ENCODE measurements at places on chromosomes 1 and 21.
A peak's percentile ranks its signal among the peaks of the same experiment; 100 is the strongest.

GRCh38 chr1:29258976-29259801, 22.9 kb downstream of the PTPRU start:
- DNase-seq = no peak

- no peak for DNase-seq
Measured at GRCh38 chr21:41366522-41367151, 4.8 kb downstream of the MX2 start.

GRCh38 chr1:58440696-58441095, 105.8 kb downstream of the OMA1 start:
- DNase-seq = no peak

DNA sequence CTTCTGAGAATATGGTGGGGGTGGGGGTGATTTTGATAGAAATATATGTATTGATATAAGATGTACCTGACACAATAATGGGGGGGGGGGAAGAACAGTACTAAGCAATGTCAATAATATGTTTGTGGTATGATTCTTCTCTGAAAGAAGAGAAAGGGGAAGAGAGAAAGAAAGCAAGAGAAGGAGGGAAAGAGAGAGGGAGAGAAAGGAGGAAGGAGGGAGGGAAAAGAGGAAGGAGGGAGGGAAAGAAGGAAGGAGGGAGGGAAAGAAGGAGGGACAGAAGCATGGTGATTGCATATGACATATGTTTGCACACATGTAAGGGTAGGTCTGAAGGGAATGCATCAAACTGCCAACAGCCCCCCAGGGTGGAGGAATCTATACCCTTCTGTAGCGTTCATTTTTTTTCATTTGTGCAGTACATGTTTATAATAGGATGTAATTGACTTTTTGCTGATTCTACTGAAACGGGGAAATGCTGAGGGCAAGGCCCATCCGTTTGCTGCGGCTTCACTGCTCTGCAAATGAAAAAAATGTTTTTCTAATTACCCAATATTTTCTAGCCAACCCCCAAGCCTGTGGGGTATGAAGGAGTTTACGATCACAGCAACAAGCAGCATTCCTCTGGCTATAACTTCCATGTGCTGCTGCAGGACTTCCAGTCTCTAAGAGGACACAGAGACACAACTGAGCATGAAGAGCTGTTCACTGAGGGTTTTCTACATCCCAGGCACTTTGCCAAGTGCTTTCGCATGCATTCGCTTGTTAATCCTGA, 119.3 kb upstream of the ZC3H12A start:
- no peak for DNase-seq

GRCh38 chr1:36304521-36304920, 1.6 kb upstream of the SH3D21 start:
- DNase-seq = no peak

- no peak for DNase-seq
Measured at GRCh38 chr1:163580926-163581325, 259.2 kb downstream of the NUF2 start.

DNA sequence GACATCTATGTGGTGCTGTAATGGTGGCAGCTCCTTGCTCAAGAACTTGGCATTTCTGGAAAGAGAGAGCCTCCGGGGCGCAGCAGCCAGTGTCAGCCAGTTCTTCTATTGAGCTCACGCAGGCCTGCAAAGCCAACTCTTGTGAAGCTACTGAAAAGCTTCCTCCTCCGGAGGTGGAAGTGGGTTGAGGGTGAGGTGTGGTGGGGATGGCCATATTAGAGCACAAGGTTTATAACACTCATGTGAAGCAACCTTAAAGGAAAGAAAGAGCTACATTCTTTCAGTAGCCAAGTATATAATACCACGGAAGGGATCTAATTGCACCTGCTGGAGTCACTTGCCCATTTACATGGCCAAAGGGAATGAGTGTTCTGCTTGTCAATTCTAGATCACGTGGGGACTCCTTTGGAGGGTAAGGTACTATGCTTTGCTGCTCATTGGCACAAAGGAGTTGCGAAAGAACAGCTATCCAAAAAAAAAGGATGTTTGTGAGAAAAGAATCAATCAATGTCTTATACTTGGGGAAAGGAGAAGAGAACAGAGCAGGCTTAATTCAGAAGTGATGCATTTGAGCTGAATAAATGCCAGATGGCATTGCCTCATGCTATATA, 18.3 kb upstream of the MAP10 start:
- no peak for DNase-seq

DNA sequence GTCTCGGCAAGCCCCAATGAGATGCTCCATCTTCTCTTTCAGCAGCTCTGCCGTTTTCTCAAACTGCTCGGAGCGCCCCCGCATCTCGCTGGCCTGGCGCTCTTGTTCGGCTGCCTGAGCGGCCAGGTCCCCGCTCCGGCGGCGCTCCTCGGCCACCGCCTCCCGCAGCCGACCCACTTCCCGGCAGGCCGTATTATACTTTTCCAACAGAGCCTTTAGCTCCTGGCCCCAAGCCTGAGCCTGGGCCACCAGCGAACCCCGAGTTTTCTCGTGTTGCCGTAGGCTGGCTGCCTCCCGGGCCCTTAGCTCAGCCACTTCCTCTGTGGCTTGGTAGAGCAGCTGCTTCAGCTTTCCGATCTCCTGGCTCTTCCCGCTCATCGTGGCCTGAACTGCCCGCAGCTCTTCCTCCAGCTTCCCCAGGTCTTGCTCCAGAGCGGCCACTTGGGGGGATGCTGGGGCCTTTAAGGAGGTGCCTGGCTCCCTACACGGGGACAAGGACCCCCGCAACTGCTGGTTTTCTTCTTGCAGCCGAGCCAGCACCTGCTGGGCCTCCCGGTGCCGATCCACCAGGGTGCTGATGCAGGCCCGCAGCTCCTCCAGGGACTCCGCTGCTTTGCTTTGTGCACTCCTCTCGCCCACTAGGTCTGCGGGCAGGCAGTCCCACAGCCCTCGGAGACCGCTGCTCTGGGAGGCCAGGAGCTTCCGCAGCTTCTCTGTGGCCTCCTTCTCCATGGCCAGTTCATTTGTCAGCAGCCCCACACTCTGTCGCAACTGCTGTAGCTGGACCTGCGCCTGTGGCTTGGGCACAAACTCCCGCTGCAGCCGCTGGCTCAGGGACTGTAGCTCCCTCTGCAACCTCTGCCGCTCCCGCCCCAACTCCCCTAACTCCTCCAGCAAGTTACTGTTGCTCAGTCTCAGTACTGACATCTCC, 13.4 kb upstream of the PIAS3 start:
- peak; percentile 31 for DNase-seq

DNA sequence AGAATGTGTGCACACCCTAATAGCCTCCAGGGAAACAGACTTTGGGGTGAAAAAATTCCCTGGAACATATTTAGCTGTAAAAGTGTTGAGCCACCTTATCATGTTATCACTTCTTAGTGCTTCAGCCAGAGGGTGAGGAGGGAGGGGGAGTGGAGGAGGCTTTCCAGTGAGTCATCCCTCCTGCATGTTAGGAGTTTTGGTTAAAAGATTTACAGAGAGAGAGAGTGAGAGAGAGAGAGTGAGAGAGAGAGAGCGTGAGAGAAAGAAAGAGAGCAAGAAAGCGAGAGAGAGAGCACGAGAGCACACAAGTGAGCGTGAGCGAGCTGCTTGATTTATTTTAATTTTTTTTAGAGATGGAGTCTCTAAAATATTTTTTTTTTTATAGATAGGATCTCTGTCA, 13.5 kb upstream of the CACNA1E start:
- no peak for DNase-seq

GRCh38 chr1:19866758-19867157, 15.4 kb upstream of the OTUD3 start:
- no peak for DNase-seq

- DNase-seq = no peak
Measured at GRCh38 chr1:93842750-93843500, 36.1 kb downstream of the DNTTIP2 start.
